ENCODE measurements at places on chromosomes 6 and 20. TPM values are rescaled to one million over a fixed set of nuclear protein-coding genes. Genes with fewer than 3 reads are reported as not detected.

- no peak for DNase-seq
- H3K4me1 ChIP-seq = no peaks in the 10 kb centered on the region
- no peak overlapping the region for H3K27ac ChIP-seq
- no peaks in the 10 kb centered on the region for H3K27me3 ChIP-seq
- no peaks in the 10 kb centered on the region for H3K36me3 ChIP-seq
These were observed 13.7 kb upstream of the PANK2 start for GRCh38 chr20:3875378-3875974.

CCDC170 gene
- 2.6 TPM for total RNA-seq

SPAG4 gene
- 2.1 TPM for total RNA-seq

- no peak for DNase-seq
- no peak overlapping the region for H3K27ac ChIP-seq
- no peaks in the 10 kb centered on the region for H3K4me1 ChIP-seq
These were observed 121.1 kb downstream of the PLEKHG1 start for GRCh38 chr6:150720774-150721233.

GABRR1 gene
- not detected for total RNA-seq

PRL gene
- total RNA-seq = not detected

GRCh38 chr6:33848484-33848883, 44.7 kb upstream of the MLN start:
- no peak overlapping the region for H3K4me3 ChIP-seq
- no peak for DNase-seq
- no peak overlapping the region for H3K27ac ChIP-seq
- no peaks in the 10 kb centered on the region for H3K27me3 ChIP-seq
- no peaks in the 10 kb centered on the region for H3K4me1 ChIP-seq

DNA sequence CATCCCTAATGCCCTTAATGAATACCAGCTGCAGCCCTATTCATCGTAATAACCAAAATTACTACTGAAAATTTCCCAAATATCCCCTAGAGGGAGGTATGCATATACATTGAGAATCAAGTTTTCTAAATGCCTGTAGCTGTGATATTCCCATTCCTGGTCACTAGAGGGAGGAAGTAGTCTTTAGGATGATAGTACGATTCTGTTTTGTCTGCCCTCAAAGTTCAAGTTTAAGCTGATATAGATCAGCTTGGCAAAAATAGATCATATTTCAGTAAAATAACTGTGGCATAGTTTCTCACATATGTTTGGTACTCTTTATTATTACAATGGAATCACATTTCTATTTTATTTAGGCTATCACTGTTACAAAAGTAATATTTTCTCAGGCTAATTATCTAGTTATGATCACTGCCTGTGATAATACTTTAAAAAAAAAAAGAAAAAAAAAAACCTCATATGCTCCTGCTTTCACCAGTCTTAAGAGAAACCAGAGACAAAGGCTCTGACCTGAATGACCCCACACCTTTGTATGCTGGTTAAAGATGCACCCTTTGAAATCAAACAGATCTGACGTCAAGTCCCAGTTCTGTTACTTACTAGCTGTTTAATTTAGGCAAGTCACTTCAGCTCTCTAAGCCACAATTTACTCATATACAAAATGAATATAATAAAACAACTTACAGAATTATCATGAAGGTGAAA, 11.0 kb downstream of the TSPYL1 start:
- H3K4me1 ChIP-seq = no peaks in the 10 kb centered on the region
- H3K36me3 ChIP-seq = no peaks in the 10 kb centered on the region
- no peak overlapping the region for H3K27ac ChIP-seq

DNA sequence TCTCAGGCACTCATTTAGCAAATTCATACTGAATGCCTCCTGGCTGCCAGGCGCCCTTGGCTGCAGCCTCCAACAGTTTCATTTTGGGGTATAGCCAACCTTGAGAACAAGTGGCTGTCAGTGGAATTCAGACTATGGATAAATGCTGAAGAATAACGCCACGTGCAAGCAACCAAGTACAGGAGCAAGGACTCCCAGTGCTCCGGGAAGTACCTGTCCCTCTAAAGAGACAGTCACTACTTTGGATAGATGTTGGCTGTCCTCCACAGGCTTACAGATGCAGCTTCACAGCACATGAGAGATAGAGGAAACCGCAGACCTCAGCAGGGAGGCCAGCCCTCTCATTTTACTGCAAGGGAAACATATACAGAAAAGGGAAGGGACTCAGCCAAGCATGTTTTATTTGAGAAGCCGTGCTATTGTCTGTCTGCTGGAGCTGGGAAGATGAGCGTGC, 658.2 kb downstream of the PTPRT start:
- no peaks in the 10 kb centered on the region for H3K27me3 ChIP-seq
- H3K27ac ChIP-seq = no peak overlapping the region
- H3K4me3 ChIP-seq = no peak overlapping the region
- no peaks in the 10 kb centered on the region for H3K36me3 ChIP-seq
- no peaks in the 10 kb centered on the region for H3K4me1 ChIP-seq
- DNase-seq = no peak
